ENCODE measurements at places on chromosomes 1 and 21. TPM values are rescaled to one million over a fixed set of nuclear protein-coding genes. Genes with fewer than 3 reads are reported as not detected.
A peak's percentile ranks its signal among the peaks of the same experiment; 100 is the strongest.

Gene TMEM200B
- not detected for total RNA-seq

Gene TTC34
- total RNA-seq = 8.0 TPM

Gene KIAA0040
- 23.8 TPM for total RNA-seq

Gene OR14C36
- not detected for total RNA-seq

Gene PADI2
- not detected for total RNA-seq

Gene RIMKLA
- total RNA-seq = 0.03 TPM

Gene PLPPR5
- total RNA-seq = not detected

Gene DMRTA2
- total RNA-seq = not detected

Gene LCE1E
- total RNA-seq = not detected

Gene DNAJC28
- total RNA-seq = 0.27 TPM

Gene ELAVL4
- total RNA-seq = 0.76 TPM

Gene IQCC
- 2.5 TPM for total RNA-seq

DNA sequence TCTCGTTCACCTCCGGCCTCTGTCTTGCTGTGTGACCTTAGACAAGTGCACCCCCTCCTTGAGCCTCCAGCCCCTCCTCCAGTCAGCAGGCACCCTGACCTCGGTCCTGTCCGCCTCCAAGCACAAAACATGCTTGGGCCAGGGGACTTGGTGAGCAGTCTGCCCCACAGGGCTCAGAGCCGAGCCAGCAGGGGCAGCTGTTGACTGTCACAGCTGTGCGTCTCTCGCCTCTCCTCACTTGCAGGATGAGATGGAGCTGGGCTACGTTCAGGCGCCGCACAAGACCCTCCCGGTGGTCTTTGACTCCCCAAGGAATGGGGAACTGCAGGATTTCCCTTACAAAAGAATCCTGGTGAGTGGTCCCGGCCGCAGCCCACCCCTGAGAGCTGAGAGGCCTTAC is 24.2 kb downstream of the PADI3 start:
- no peak for DNase-seq

DNA sequence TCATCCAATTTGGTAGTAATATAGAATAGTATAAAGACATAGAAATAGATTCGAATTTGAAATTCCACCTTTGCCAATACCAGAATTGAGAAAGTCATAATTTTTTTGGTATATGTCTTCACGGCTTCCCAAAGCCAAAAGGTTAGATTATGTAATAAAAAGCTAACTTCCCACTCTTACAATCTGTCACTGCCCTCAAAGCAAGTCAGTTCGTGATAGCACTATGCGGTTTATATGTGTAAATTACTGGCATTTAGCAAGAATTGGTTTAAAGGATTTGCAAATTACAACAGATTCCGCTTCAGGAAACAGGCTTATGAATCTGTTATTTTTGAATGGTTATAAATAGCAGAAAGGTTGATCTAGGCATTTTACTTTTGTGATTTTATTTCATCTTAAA is 679.4 kb upstream of the ADGRL2 start:
- no peak for DNase-seq

DNA sequence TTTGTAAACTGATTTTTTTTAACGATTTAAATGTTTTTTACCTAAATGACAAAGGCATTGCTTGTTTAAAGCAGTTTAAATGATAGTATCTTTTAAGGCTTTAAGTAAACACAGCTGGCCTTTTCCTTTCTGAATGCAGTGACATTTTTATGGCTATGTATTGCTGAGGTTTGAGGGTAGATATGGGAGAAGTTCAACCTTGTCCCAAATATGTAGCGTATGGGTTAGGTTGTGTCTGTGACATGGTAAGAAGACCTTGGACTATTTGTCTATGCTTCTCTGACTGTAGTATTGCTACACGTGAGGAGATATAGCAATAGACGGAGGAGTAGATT is 32.5 kb downstream of the PKNOX1 start:
- DNase-seq = no peak

DNA sequence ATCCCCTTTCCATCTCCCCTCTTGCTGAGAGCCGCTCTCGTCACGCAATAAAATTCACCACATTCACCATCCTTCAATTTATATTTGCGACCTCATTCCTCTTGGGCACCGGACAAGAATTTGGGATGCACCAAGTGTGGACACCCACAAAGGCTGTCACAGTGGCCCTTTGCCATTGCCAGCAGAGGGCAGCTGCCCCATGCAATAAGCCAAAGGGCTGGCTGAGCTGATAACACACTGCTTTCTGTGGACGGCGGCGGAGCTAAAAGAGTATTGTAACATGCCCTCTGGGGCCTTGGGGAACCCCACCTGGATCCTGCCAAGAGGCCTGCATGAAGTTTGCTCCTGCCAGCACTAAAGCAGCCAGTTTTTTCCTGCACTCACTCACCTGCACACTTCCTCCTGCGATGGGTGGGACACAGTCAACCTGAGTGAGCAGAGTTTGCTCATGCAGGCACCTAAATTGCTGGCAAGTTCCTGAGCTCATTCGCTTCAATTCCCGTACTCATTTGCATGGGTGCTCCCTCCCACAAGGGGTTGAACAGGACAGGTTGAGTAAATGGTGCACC is 792.3 kb upstream of the ADAMTS5 start:
- no peak for DNase-seq

- no peak for DNase-seq
Observed at GRCh38 chr1:35229587-35230360, 36.8 kb upstream of the SFPQ start.

DNA sequence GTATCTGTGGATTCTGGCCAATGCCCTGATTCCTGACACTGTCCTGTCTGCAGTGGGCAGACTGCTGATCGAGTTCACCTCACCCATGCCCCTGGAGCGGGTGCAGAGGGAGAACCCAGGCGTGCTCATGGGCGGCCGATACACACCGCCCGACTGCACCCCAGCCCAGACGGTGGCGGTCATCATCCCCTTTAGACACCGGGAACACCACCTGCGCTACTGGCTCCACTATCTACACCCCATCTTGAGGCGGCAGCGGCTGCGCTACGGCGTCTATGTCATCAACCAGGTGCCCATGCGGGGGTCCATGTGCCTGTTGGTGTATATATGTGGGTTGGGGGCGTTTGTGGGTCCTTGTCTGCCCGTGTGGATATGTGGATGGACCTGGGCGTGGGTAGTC is 2.6 kb downstream of the B4GALT2 start:
- DNase-seq = no peak

GRCh38 chr21:46056450-46056903 is 41.4 kb upstream of the COL6A2 start:
- no peak for DNase-seq

DNA sequence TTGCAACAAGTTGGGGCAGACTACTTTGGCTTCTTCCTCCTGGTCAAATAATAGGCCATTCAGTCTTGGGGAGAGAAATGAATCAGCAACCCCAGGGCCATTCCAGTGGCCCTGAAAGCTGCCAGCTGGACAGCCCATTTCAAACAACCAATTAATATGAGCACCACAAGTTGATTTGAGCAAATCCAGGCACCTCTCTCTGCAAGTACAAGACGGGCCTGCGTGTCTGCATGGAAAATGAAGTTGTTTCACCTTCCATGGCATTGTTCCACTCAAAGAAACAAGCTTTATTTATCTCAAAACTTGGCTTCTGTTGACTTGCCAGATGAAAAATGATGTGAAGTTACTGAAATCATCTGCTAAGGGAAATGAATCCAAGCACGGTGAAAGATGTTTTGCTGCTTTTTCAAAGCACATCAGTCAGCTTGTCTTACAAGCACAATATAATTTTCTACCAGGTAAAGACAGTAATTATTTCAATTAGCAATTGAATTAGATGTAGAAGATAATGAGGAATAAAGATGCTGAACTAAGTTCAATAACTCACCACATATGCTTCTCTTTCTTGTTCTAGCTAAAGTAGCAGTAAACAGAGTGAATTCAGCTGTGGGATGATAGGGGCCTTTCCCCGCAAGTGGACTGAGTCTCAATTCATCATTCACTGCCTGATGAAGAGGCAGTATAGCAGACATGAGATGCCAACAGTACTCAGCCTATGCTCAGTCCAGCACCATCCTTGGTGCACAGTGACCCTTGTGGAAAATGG is 95.2 kb upstream of the SSX2IP start:
- no peak for DNase-seq

DNA sequence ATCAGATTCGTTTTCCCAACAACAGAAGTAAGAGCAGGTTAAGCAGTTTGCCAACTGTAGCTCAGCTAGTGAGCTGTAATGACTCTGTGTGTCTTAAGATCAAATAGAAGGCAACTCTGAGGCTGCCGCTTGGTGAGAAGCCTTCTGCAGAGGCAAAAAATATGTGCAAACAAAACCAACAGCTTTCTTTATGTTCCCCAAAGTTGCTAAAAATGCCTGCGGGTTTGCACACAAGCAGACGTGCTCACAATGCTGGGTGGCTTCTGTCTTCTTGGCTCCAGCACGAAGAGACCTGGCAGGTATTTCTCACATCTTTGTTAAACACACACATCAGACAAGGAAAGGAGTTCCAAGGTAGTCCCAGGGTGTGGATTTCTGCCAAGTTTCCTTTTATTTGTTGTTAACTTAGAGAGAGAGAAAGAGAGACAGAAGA is 158.9 kb upstream of the JUN start:
- peak; percentile 46 for DNase-seq

DNA sequence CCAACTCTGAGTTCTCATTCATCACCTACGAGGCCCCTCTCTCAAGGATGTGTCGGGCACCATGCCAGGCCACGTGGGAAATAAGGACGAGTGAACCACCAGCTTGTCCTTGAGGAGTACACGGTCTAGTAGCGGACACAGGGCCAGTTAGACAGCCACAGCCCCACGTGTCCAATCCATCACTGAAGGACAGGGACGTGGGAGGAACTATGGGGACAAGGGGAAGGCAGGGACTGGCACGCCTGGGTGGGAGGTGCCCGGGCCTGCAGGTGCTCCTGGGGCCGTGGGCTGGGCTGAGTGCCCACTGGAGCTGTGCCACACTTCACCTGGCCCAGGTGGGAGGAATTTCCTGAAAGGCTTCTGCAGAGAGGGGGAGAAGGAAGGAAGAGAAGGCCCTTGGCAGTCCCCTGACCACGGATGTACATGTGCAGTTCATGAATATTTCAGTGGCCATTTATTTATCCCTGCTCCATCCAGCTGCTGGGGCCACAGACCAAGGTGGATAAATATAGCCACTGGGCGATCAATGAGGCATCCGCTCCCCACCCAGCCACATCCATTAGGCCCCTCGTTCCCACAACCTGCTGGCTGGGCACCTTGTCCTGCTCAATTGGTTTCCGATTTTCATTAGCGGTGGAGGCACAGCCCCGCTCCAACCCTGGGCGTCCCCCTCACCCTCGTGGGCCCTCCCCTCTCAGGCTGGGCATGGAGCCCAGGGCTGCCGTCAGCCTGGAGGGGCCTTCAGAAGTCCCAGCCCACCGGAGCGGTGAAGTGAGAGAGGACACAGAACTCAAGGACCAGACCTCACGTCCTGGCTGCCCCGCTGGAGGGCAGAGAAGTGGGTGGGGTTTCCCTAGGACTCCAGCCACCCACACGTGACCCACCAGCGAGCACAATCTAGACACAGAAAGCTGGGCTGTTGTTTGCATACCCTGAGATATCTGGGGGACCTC is 59.5 kb downstream of the CASZ1 start:
- DNase-seq = no peak

- no peak for DNase-seq
Observed at GRCh38 chr1:160370561-160371345, 3.9 kb downstream of the NHLH1 start.

GRCh38 chr1:246733704-246734103 is 9.5 kb downstream of the SCCPDH start:
- DNase-seq = no peak

- DNase-seq = peak; percentile 31
Observed at GRCh38 chr1:182149411-182149965, 88.0 kb upstream of the ZNF648 start.

DNA sequence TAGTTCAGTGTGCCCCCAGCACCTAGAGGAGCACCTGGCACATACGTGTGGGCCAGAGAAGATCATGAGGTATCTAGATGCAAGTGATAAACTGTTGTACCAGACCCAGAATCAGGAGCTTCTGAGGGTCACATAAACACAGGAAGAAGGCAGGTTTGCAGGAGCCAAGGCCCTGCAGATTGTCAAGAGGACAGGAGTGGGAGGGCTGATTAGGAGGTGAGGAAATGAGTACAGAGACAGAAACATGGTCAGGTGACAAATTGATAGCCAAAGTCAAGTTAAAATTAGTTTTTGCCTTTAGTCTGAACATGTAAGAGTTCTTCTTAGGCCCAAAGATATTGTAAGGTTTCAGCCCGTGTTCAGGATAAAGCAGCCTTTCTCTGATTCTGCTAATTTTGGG is 14.0 kb upstream of the TRAF3IP3 start:
- DNase-seq = no peak

DNA sequence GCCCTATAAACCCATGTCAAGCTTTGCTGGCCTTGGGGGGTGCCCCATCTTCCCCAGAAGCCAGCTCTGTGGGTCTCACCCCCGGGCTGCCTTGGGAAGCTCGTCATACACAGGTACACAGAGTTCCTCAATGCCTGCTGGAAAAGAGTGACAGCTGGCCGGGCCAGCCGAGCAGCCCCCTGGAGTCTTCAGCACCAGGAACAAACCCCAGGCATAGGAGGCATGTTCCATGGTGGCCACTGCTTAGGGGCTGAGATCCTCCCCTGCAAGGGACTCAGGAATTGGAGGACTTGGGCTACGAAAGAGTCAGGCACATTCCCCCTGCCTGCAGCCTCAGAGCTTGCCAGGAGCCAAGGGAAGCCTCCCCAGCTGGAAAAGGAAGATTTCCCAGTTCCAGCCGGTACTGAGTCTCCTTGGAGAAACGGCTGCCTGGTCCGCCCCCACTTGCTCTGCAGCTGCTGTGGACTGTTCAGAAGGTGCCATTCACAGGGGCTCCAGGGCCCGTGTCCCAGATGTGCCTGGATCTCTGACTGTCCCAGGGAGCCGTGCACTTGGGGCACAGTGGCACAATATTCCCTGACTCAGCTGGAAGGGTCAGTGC is 89.5 kb downstream of the STUM start:
- DNase-seq = no peak

DNA sequence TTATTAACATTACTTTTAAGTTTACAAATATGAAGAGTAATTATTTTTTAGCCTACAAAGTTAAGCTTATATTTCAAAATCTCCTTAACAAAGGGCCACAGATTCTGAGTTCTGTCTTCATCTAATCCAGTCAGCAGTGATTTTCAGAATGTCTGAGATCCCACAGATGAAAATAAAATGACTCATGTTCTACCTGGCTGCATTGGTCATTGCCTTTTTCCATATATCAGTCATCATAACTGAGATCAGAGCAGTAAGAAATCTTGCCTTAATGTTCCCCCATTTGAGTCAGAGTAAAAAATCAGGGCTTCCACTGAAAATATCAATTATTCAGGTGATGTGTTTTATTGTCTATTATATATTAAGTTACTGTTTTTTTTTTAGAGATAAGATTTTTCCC is 416.1 kb downstream of the MRPL39 start:
- no peak for DNase-seq
